ENCODE measurements at places on chromosomes 7 and 10. TPM values are rescaled to one million over a fixed set of nuclear protein-coding genes. Genes with fewer than 3 reads are reported as not detected.

DNA sequence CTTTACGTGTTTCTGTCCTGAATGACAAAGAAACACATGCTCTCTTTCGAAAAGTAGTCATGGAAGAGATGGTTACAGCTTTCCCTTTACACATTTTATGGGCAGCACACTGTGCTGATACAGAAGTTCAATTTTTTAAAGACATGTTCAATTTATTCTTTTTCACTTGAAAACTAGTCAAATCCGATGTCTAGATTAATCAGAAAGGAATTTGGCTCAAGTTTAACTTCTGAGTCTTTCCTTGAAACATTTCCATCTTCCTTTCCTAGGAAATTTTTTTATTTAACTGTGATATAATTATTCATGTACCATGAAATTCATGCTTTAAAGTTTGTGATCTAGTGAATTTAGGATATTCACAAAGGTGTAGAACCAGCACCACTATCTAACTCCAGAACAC lies 360.1 kb downstream of the TNS3 start:
- no peak for DNase-seq
- H3K36me3 ChIP-seq, result no peaks in the 10 kb centered on the region
- no peaks in the 10 kb centered on the region for H3K27me3 ChIP-seq
- no peak overlapping the region for H3K27ac ChIP-seq
- H3K4me1 ChIP-seq, result no peaks in the 10 kb centered on the region
- H3K4me3 ChIP-seq, result no peak overlapping the region

GRCh38 chr10:60372436-60372835 lies 17.2 kb downstream of the ANK3 start:
- no peaks in the 10 kb centered on the region for H3K4me1 ChIP-seq
- DNase-seq, result no peak
- H3K27me3 ChIP-seq, result no peaks in the 10 kb centered on the region
- H3K27ac ChIP-seq, result no peak overlapping the region
- no peaks in the 10 kb centered on the region for H3K36me3 ChIP-seq
- H3K4me3 ChIP-seq, result no peak overlapping the region

GRCh38 chr10:22978918-22979317 lies 51.1 kb downstream of the ARMC3 start:
- H3K36me3 ChIP-seq, result no peaks in the 10 kb centered on the region
- H3K4me1 ChIP-seq, result no peaks in the 10 kb centered on the region
- H3K27me3 ChIP-seq, result no peaks in the 10 kb centered on the region

Gene OPN1SW
- total RNA-seq, result not detected

All from CD4-positive, alpha-beta T cell (primary cell).